Stimulated activated CD4-positive, alpha-beta T cell treated with anti-CD3 and anti-CD28 coated beads, Interleukin-4, amount 100 ng/mL, for 1 hour (primary cell): ENCODE measurements at places on chromosomes 4 and X.

DNA sequence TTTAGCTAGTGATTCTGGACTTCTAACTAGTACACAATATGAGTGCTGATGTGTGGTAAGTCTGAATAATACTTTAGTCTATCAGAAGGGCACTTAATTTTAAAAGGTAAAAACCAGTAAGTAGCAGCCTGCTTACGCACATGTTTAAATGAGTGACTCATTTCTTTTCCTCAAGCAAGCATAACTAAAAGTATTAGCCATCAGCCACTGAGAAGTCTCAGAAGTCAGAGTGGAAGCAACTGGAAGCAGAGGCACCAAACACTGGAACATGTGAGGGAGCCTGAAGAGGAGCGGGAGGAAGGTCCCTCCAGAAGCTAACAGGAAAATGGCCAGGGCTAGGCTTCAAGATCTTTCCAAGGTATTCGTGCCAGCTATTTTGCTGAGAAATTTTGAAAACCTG lies 257.7 kb downstream of the RAPGEF2 start:
- no peak for DNase-seq

- no peak for DNase-seq
Observed at GRCh38 chr4:52535793-52536192, 123.3 kb downstream of the USP46 start.

DNA sequence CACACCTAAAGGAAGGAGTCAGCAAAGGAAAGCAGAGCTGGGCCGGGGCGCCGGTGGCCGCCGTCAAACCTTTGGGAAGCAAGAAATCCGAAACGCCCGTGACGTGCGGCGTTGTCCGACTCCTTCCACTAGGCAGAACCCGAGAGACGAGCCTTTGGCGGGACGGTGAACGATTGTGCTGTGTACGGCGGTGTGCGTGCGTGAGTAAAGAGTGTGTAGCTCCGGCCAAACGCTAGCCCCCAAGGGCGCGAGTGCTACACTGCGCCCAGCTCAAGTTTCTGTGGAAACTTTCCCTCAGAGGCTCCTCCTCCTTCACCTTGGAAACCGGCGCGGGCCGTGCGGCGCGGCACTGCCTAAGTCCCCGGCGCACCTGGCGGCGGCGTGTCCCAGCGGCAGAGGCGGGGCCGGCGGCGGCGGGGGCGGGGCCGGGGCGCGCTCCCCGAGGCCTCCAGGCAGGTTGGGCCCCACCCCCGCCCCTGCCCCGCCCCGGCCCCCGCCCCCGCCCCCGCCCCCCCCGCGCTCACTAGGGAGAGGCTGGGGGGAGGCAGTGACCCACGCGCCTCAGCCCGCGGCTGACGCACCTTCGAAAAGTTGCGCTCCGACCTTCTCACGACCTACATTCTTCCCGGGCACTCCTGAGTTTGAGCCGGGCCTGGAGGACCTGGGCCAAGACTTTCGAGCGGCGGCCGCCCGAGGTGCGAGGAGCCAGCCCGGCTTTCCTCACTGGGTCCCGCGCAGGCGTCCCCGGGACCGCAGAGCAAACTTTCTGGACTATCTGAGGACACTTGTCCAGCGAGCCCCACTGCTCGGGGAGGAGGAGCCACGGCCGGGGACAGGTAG lies at the start of gene FHIP1A:
FHIP1A (plus strand) TSS at position 547 of the 840 bp plus-strand sequence. CDS start 157,084 bp downstream, outside the sequence.
- peak; percentile 84 for DNase-seq

GRCh38 chrX:112865464-112866025 lies 24.9 kb upstream of the AMOT start:
- DNase-seq: no peak

GRCh38 chr4:172083272-172083671 lies 270.1 kb downstream of the GALNTL6 start:
- DNase-seq: no peak

DNA sequence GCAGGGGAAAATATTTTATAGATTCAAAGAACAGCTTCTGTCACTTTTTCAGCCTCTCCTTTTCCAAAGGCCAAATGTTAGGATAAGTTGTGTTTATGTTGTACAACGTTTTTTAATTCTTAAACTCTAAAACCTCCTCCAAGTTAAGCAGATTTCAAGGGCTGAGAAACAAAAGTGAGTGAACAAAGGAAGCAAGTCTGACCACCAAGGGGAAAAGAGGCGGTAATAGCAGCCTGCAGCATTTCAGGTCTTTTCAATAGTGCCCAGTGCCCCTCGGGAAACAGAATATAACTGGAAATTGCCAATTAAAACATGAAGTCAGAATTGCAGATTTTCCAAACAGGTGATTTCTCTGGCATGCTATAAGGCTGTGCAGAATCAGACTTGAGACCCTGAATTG lies 510.0 kb upstream of the HTR2C start:
- DNase-seq: no peak

DNA sequence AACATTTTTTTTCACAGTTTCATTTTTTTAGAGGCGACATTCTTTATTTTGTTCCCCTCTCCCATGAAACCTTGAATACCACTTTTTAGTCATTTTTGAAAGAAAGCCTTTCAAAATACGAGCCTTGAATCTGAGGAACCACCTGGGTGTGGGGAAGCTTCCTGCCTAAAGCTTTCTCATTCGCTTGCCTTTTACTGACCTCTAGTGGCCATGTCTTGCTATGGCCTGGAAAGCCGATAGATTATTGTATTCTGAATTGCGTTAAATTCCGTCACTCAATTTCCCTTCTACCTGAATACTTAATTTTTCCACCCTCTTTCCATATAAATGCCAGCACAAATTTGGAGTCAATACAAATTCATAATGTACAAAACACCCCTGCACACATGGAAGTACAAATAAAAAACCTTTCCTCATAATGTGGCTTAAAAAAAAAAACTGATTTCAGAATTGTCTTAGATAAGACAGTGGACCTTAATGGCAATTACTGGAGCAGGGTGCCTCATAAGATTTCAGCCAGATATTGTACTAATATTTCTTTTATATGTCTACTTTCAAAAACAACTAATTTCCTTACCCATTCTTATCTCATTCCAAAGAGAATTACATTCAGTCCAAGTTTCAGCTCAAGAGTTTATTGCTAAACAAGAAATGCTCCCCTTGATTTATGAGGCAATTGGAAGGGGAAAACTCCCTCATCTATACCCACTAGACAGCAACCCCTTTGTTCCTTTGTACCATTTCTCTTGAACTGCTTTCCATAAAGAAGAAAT lies 217.9 kb downstream of the CENPC start:
- peak; percentile 27 for DNase-seq

- DNase-seq: peak; percentile 9
Observed at GRCh38 chrX:39645178-39645895, 452.4 kb downstream of the BCOR start.

DNA sequence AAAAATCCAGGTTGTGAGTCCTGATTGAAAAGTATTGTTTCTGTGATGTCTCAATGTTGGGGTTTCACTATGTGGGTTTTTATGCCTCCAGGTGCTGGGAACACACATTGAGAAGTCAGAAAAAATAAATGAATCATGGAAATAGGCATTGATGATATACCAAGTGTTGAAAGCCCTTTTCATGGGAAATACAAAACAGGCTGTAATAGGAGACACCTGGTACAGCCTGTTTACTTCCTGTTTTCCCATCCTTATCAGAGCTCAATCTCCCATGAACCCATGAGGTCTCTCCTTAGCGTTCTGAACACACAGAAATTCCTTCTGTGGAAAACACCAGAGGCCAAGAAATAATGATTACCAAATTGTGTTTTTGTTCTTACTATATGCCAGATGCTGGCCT lies 106.3 kb upstream of the BOD1L1 start:
- DNase-seq: no peak

- DNase-seq: no peak
Observed at GRCh38 chr4:137952116-137952515, 290.0 kb downstream of the SLC7A11 start.

GRCh38 chr4:140645614-140646412 lies 77.1 kb upstream of the UCP1 start:
- DNase-seq: no peak

DNA sequence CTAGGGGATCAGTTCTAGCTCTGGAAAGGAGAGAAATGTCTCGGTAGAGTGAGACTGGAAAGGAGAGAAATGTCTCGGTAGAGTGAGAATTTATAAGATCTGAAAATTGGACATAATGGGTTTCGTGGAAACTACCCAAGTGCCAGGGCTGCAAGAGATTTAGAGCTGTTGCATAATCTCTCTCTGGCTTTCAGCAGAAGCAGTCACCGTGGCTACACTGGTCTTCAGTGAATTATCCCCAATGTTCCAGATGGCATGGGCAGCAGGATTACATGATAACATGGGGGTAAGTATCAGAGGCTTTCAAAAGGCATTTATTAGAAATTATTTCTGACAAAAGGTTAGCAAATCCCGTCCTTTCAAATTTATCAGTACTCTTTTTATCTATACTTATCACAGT lies 435.5 kb downstream of the NKX6-1 start:
- no peak for DNase-seq

- no peak for DNase-seq
Observed at GRCh38 chr4:48131736-48132135, 2.3 kb downstream of the TXK start.

GRCh38 chr4:103374306-103374705 lies 176.2 kb upstream of the CENPE start:
- DNase-seq: no peak

- DNase-seq: no peak
Observed at GRCh38 chrX:43747476-43747875, 91.4 kb downstream of the MAOA start.

- DNase-seq: no peak
Observed at GRCh38 chr4:121632636-121633035, 64.1 kb downstream of the ANXA5 start.

DNA sequence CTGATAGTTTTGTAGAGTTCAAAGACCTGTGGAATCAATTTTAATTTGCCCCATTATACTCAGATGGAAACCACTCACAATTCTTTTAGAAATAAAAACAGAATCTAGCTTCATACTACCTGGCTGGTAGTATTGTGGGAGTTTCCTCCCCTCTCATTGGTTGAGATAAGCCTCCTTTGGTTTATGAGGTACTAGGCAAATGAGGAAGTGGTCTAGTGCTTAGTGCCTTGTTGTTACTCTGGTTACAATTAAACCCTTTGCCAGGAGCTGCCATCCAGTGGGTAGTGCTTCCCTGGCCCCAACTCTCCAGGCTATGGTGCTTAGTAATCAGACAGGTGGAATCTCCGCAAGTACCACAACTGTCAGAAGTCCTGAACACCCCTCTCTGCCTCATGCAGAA lies 118.3 kb downstream of the CDKL5 start:
- DNase-seq: no peak

DNA sequence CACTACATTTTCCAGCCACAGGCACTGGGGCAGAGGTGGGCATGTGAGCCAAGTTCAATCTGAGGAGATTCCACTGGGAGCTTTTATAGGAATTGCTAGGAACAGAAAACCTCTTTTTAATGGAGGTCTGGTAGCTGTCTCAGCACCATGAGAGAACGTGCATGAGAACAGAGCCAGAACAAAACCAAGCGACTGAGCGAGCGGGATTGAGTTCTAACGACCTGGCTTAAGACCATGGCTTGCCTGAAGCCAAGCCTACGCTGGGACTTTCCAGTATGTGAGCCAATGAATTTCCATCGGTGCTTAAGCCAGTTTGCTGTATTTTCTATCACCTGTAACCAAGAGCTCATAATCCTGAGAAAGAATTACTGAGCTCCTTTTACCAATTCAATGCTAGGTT lies 183.7 kb downstream of the NR3C2 start:
- DNase-seq: no peak

DNA sequence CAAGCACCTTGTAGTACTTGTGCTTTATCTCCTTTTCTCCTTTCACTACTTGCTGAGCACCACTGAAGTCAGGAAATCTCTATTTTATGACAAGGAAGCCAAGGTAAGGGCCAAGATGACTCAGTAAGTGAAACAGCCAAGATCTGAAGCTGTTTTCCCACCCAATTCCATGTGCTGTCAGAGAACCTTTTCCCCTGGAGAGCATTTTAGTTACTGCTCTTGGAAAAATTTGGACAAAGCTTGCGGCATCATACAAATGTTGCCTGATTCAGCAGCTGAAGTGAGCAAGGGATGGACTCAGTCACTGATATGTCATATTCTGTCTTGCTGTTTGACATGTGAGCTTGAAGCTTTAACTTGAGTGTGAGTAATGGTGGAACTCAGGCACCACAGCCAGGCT lies 391.4 kb downstream of the RAB28 start:
- no peak for DNase-seq

GRCh38 chr4:78706302-78706701 lies 69.8 kb upstream of the BMP2K start:
- DNase-seq: no peak
